ENCODE measurements at places on chromosomes 1 and 21.

- DNase-seq: no peak
Measured at GRCh38 chr1:58358346-58358745, 188.2 kb downstream of the OMA1 start.

DNA sequence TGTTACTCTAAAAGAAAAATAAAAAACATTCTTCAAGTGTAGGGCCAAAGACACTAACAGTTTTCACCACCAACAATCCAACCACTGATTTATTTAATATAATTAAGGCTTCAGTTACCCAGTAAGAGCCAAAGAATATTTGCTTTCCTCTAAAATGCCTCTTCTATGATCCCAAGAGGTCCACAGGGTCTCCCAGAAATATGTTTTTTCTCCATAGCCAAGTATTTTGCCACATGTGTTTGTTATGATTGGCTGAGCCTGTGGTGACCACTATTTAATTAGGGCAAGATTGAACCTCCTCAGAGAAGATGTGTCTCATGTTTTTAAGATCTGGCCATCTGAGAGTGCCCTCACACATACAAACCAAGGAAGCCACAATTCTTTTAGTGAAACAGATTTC lies 135.9 kb downstream of the TPR start:
- no peak for DNase-seq

- no peak for DNase-seq
Measured at GRCh38 chr1:19569786-19570185, 74.3 kb upstream of the NBL1 start.

DNA sequence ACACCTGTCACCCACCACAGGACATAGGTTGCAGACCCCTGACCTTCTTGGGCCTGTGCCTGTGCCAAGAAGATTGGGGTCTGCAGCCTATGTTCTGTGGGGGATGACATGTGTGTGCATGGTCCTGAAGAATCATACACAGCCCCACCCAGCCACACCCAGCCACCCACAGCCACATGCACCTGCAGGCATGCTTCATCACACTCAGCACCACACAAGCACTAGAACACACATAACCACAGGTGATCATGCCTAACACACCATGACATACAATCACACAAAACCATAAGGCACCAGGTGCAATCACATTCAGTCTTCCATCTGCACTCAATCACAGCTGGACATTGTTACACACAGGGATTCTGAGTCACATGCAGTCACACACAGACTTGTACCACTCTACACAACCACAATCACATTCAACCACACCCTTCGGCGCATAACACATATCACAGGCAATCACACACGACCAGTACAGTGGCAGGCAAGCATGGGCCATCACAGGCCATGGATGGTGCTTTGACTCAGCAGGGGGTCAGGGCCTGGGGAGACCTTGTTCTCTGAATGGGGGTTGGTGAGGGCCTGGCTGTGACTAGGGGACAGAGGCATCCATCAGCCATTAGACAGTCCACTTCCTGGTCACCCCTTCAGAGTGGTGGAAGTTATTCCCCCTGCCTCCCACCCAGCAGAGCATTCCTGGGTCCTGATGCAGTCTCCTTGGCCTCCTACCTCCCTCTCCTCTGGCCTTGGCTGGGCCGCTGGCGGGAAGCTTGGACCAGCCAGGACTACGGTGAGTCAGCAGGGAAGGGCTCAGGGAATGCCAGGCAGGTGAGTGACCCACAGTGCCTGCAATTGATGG lies 44.3 kb upstream of the EPS8L3 start:
- no peak for DNase-seq

GRCh38 chr1:215911406-215911968 lies 344.4 kb downstream of the KCTD3 start:
- no peak for DNase-seq

- DNase-seq: no peak
Measured at GRCh38 chr1:230771773-230772354, 24.7 kb downstream of the CAPN9 start.

DNA sequence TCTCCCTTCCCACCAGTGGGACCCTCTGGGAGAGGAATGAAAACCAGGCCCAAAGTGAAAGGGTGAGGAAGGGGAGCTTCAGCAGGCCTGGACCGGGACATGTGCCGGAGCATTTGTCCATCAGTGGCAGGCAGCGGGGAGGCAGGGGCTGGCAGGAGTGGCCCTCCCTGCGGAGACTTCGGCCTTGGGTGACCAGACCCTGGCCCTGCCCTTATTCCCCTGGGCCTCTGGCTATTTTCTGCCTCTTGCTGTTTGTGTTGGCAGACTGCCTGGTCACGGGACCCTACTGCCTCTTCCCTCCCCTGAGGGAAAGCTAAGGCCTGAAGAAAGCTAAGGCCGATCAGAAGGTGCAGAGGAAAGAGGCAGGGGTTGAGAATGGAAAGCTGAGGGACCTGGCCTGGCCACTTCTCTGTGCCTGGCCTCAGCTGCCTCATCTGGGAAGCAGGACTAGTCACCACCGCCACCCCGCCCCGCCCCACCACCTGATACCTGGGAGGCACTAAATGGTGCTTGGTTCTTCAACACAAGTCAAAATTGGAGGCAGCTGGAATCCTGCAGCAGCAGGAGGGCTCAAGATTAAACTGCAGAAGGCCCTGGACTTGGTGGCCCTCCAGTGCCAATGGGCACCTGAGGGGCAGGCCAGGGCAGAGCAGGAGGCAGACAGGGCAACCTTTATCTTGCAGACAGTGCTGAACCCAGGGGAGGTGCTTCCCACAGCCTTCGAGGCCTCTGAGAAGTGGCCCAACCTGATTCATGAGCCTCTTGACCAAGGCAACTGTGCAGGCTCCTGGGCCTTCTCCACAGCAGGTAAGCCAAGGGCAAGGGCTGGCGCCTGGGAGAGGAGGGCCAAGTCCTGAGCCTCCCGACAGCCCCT lies 7.9 kb downstream of the TINAGL1 start:
- DNase-seq: peak; percentile 37

DNA sequence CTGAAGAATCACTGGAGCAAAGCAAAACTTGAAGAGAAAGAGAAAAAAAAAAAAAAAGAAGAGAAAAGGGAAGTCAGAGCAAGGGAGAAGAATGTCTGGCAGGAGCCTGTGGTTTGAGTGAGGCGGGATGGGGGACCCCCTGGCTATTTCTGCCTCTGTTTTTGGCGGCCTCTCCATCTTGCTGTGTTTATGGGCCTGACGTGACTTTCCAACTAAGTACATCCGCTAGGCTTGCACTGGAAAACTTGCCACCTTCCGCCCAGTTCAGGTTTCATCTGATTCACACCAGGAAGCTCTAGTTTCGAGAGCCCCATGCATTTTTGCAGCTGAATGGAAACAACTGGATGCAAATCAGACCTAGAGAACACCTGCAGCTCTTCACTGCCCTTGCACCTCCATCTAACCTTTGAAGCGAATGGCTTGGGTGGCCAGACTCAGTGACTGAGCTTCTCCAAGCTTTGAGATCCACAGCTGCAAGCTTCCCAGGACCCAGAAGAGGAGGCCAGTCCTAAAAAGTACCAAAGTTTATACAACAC lies 28.0 kb downstream of the TBX15 start:
- DNase-seq: no peak

DNA sequence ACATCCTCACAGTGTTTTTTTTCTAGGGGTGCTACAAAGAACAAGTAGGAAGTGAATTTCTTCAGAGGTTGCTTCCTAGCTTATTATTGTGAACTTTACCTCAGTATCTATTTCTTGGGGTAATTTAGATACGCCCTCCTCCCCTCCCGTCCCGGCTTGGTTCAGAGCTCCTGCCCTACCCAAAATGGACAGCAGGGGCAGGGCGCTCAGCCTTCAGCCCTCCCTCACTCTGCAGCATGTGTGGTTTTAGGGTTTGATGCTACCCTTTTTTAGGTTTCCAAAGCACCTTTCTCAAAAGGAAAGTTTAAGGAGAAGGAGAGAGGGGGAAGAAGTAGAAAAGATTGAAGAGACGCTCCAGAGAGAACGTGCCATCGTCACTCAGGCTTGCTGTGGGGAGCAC lies 16.9 kb upstream of the POGK start:
- no peak for DNase-seq

DNA sequence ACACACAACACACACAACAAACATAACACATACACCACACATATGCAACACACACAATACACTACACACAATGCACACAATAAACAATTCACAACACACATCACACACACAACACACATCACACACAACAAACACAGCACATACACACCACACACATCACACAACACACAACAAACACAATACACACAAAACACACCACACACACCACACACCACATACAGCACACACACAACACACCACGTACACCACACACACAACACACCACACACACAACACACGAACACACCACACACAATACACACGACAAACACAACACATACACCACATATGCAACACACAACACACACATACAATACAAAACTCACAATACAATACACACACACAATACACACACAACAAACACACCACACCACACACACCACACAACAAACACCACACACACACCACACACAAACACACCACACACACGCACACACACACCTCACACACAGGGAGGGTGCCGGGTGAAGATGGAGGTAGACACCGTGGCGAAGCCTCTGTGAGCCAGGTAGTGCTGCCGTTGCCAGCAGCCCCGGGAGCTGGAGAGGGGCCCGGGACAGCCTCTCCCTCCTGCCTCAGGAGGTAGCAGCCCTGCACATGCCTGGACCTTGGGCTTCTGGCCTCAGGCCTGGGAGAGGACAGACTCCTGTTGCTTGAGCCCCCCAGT lies 30.4 kb upstream of the C1orf174 start:
- no peak for DNase-seq

DNA sequence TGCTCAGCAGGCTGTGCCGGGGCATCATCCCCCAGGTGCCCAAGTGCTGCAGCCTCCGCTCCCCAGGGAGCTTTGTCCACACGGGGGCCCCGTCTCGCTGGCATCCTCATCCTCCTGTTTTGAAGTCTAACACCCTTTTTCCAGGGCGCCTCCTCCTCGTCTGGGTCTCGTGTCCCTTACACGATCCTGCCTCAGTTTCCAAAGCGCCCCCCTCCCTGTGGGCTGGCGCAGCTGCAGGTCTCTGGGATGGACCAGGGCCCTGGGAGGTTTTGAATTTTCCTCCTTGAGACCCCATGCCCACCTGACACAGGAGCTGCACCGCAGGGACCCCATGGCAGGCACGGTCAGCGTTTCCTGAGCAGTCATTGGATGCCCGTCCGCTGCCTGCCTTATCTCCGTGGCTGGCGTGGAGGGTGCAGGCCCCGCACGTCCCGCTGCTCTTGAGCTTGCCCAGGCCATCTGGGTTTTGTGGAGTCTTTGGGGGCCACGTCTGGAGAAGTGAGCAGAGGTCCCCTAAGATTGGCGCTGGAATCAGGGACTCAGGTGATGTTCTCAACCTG lies 37.4 kb upstream of the DIP2A start:
- no peak for DNase-seq

DNA sequence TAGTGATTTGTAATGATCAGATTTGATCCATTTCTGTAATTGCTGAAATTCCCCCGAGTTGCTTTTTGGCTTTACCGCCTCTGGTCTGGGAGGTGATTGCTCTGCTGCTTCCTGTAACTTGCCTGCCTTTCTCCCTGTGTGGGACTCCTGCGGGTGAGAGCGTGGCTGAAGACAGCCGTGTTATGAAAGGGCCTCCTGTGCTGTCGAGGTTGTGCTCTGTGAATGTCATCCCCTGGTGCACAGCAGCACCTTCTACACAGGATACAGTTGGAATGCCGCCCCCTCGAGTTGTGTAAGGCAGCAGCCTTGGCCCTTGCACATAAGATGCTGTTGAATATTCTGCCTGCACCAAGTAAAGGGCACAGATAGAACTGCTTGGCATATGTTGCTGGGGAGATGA lies 5.9 kb downstream of the SOD1 start:
- DNase-seq: no peak

DNA sequence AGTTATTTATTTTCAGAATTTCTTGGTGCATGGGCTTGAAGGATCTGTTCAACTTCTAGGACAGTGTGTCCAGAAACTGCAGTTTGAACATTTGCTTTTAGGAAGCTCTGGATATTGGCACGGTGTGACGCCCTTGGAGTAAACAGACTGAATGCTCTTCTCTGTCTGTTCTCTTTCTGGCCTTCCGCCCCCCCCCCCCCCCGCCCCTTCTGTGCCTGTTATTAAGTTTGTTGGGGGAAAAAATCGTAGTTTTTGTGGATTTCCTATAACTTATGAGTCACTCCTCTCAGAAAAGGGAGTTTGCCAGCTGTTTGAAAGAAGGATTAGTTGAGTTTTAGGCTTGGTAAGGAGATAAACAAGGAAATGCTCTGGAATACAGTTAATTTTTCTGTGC lies 1.2 kb downstream of the KCTD3 start:
- no peak for DNase-seq

- DNase-seq: no peak
Measured at GRCh38 chr1:7719468-7720094, 51.5 kb upstream of the VAMP3 start.

DNA sequence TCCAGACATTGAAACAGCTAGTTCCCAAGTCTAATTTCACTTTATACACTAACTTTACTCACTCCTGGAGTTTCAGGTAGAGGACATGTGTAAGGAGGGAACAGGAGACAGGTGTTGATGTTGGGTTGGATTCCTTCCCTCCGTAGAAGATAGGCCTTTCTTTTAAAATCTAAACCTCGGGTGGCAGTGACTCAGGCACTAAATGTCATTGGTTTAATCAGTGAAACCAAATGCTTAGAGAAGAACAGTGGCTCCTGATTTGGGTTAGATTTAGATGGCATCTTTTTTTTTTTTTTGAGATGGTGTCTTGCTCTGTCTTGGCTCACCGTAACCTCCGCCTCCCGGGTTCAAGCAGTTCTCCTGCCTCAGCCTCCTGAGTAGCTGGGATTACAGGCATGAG lies 7.2 kb downstream of the CAP1 start:
- DNase-seq: no peak
